ENCODE measurements at places on chromosomes 2 and 18.

DNA sequence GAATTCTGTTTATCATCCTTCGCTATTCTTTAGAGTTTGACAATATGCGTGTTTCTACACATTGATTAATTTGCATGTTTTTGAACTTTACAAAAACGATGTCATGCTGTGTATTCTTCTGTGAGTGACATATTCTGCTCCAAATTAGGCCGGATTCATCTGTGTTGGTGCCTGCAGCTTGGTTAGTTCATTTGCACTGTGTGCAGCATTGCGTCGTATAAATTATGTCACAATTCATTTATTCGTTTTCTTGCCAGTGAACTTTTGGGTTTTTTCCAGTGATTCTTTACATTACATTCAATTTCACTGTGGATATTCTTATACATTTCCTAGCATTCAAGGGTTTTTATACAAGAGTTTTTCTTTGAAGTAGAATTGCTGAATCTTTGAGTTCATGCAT is 118.3 kb downstream of the KCNF1 start:
- DNase-seq, result no peak

GRCh38 chr18:62526098-62527025 is 3.5 kb downstream of the ZCCHC2 start:
- peak; percentile 80 for DNase-seq

GRCh38 chr2:199757233-199757870 is 93.6 kb downstream of the FTCDNL1 start:
- DNase-seq, result no peak

- no peak for DNase-seq
Observed at GRCh38 chr18:26164571-26164970, 30.9 kb downstream of the PSMA8 start.

DNA sequence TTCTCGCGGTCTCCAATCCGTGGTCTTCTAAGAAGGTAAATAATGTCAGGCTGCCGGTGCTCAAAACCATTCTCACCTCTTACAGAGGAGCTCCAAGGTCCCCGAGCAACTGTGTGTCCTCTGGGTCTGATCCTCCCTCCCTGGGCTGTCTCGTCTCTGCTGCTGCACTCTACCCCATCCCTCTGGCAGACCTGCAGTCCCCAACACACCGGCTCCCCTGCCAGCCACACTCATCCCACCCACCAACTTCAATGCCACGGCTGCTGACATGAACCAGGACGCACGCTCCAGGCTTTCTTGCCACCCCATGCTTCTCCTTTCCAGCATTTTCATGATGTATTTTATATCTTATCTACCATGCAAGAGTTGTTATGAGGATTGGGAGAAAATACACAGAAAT is 559.5 kb upstream of the SALL3 start:
- no peak for DNase-seq

GRCh38 chr18:45576931-45577330 is 38.3 kb upstream of the SLC14A2 start:
- no peak for DNase-seq

DNA sequence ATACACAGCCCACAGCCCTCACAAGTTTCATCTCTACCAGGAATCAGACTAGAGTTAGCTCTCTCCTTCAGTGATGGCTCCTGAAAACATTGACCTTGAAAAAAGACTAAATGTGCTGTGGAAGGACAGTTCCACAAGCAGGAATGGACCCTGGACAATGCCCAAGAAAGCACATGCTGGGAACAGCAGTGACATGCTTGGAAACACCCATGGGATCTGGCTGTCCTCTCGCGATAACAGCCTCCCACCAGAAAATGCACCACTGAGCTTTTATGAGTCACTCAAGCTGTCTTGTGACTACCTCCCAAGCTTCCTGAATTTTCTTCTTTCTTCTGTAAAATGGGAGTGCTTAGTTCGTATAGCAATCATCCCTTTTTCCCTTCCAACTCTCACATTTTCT is 269.2 kb downstream of the LRATD1 start:
- no peak for DNase-seq

All from T-helper 2 cell treated with Interferon-gamma antibody and Interleukin-4, amounts not matched to agents 5 μg/mL and 100 μg/mL, for 36 hours (primary cell).